ENCODE measurements at places on chromosomes 1 and 21.

DNA sequence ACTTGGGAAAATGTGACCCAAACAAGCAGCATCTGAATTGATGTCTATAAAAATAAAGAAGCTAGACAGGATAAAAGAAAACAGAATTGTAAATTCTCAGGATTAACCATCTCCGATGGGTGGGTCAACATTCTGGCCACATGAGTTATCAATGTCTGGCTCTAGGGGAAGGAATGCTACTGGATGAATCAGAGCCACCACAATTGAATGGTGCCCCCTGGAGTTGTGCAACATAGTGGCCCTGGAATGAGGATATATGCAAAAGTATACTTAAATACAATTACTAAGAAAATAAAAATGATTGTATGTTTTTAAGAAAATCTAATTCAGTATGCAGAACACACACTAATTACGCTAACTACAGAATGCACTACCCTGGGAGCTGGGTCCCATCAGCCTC lies 185.6 kb downstream of the TGFBR3 start:
- DNase-seq = peak; percentile 6

DNA sequence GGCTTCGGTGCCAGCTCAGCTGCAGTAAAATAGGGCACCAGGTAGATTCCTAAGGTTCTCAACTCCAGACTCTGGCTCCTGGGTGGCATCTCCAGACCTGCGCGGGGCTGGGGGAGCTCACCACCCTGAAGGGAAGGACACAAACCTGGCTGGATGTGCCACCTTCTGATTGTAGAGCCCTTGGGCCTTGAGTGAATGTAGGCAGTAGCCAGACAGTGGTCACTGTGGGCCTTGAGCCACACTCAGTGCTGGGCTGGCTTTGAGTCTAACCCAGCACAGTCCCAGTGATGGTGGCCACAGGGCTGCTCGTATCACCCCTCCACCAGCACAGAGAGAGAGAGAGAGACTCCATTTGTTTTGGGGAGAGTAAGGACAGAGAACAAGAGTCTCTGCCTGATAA lies 38.0 kb upstream of the SH3GLB1 start:
- DNase-seq = no peak

GRCh38 chr1:59750328-59751003 lies 64.3 kb upstream of the HOOK1 start:
- no peak for DNase-seq

DNA sequence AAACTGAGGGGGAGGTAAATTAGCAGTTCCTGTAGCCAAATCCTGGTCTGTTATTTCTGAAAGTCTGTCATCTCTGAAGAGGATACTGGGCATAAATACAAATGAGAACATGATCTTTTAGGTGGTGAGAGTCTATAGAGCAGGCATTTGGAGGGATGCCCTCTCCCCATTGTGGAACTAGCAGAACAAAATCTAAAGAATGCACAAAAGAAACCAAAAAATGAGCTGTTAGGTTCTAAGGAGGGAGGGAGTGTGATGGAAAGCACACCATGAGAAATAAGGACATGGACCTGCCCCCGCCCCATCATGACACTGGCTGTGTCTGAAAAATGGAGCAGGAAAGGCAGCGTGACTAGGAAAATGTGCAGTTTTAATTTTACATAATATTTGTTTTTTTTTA lies 262.0 kb downstream of the KIF26B start:
- no peak for DNase-seq

DNA sequence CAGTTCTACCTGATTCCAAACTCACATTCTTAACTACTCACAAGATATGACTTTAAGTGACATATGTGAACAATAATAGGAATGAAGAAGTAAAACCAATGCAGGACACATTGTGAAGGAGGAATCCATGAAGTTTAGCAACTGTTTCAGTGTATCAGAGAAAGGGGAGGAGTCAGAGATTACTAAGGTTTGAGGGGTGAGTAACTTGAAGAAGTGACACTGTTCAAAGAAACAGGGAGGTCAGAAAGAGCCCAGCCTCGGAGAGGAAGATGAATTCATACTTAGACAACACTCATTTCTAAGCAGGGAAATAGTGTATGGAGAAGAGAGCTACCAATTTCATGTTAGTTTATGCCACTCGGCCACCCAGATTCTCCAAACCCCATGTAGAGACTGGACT lies 28.2 kb upstream of the RPF1 start:
- DNase-seq = no peak

- no peak for DNase-seq
These were observed 248.8 kb upstream of the FOXD3 start for GRCh38 chr1:63073309-63074306.

DNA sequence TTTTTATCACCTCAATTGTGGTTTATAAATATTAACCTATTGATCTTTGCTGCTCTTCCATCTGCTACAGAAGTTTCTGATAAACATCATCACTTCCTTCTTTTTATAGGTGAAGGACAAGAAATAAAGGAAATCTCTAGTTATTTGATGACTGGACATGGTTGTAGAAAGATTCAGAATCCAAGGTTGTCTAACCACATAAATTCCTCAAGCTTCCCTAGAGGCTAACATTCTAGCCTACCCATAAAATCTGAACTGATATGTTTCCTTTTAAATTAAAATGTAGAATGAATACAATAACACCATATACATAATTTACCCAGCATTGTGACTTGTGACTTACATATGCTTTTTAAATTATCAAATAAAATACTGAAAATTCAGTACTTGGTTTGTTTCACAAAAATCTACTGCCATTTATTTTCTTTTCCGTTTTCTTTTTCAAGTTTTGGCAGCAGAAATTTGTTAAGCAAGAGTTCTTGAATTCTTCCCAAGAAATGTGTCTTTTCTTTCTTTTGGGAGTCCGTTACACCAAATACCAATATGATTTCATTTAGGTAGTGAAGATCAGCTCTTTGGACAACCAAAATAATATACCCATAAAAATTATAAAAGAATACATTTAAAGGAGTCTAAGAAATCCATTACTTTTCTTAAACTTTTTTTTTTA lies 513.2 kb upstream of the ADGRL2 start:
- DNase-seq = no peak

DNA sequence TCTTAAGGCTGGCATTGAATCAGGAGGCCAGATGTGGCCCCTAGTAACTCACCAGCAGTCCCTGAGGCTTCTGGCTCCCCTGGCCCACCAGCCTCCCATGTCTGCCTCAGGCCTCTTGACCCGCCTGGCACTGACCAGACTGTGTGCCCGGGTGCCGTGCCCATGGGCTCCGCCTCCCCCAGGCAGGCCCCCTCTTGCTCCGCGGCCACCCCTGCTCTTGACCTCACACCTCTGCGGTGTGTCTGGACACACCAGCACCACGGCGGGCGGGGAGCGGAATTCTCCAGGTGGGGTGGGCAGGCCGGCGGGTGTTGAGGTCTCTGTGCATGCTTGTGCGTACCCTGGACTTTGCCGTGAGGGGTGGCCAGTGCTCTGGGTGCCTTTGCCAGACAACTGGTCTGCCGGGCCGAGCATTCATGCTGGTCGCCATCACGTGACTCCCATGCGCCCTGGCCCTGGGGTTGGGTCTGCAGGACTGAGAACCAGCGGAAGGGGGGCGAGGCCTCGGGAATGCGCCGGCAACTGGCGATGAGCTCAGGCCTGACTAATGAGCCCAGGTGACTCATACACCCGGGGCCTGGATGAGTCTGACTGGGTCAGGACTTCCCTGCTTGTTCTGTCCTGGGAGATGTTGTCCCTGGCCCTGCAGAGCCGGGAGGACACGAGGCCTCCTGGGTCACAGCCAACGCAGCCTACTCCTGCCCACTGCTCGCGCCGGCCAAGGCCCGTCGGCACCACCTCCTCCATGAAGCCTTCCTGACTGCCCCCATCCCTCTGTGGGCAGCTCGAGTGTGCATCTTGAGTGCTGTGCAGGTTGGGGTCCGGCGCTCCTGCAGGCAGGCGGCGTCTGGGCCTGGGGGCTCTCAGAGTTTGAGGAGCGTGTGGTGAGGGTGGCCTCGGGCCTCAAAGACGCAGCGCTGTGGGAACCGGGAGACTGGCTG lies 22.6 kb downstream of the COL18A1 start:
- DNase-seq = peak; percentile 89

GRCh38 chr1:11831945-11832725 lies 15.4 kb downstream of the NPPA start:
- no peak for DNase-seq

DNA sequence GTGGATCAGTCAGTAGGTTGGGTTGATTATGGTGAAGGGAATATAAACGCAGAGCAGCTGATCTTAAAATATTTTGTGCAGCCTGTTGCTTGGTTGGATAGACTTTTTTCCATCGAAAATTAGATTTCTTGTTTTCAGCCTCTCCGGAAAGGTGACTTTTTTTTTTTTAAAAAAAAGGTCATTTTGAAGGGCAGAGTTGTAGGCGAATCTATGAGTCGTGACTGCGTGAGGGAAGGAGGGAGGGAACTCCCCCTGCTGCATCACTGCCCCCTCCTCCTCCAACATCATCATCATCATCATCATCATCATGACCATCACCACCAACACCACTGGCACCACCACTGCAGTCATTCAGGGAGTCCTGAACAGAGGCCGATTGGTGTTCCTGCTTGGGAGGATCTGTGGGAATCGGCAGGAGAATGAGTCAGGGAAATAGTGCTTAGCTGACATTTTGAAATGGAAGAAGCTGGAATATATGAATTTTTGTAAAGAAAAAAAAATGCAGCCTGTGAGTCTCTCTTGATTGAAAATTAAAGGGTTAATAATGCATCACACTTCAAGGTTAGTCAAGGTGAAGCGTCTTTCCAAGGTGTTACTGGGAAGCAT lies 1.2 kb downstream of the ATP1B1 start:
- peak; percentile 64 for DNase-seq

DNA sequence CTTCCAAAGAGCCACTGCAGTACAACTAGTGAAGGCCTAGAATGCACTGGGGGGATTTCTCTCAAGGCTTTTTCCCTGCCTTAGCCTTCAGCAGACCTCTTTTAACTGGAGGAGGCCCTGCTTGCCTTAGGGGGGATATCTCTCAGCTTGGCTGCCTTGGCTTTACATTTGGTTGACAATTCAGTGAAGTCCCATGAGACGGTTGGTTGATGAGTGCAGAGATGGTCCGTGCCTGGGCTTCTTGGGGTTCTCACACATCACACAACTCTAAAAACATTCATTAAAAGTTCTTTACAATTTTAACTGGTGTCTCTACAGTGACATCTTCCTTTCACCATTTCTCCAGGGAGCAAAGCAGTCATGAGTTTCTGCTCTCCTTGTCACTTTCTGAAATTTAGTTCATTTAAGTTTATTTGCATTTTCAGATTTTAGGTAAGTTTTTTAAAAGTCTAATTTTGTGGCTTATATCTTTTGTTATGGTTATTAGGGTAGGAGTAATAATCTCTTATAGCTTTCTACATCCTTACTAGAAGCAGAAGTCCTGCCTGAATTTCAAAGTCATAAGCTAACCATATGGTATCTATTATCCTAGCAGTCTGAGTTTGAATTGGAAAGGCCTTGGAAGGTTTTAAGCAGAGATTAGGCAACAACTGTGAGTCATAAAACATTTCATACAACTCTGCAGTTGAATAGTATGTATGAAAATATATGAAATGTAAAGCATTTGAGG lies 487.6 kb downstream of the DPYD start:
- no peak for DNase-seq

DNA sequence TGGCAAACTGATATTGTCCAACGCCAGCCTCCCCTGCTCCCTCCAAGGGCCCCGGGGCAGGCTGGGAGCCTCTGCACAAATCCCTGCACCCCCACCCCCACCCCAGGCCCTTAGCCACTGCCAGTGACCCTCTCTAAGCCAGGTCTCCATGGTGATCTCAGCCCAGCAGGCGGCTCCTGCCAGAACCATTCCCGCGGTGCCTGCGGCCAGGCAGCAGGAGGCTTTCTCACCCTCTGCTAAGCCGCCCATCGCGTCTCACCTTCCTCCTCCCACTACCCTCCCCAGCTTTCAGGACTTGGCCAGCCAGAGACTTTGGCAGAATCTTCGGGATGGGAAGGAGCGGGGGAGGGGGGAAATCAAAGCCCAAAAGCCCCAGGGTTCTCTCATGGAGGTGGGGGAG lies 46.8 kb upstream of the WASF2 start:
- no peak for DNase-seq

- no peak for DNase-seq
These were observed 396.6 kb downstream of the DPYD start for GRCh38 chr1:97524211-97524610.

DNA sequence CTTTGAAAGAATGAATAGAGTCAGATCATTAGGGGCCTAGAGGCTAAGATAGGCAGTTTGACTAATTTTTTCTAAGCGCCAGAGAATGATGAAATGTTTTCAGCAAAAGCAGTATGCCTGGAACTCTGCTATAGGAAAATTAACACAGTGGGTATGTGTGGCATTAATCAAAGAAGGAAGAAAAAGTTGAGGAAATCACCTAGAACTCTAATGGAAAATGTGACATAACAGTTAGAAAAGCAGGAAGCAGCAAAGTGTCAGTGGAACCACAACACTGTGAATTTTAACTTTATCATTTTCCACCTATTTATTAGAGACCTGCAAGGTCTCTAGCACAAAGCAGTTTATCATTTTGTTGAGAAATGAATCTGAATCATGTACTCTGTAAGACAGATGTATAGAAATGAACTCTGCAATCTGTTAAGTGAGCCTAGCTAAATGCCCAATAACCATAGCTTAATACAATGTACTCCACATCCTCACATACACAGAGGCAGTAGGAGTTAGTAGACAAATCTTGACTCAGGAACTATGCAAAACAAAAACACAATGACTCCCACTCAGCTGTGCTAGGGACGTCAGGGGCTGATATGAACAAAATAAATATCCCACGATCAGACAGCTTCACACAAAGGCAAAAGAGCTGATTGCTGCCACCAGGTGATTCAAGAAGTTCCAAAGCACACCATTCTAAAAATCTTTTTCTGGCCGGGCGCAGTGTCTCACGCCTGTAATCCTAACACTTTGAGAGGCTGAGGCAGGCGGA lies 500.7 kb upstream of the NFIA start:
- no peak for DNase-seq

GRCh38 chr1:94111879-94112278 lies 9.1 kb downstream of the ABCA4 start:
- DNase-seq = no peak

DNA sequence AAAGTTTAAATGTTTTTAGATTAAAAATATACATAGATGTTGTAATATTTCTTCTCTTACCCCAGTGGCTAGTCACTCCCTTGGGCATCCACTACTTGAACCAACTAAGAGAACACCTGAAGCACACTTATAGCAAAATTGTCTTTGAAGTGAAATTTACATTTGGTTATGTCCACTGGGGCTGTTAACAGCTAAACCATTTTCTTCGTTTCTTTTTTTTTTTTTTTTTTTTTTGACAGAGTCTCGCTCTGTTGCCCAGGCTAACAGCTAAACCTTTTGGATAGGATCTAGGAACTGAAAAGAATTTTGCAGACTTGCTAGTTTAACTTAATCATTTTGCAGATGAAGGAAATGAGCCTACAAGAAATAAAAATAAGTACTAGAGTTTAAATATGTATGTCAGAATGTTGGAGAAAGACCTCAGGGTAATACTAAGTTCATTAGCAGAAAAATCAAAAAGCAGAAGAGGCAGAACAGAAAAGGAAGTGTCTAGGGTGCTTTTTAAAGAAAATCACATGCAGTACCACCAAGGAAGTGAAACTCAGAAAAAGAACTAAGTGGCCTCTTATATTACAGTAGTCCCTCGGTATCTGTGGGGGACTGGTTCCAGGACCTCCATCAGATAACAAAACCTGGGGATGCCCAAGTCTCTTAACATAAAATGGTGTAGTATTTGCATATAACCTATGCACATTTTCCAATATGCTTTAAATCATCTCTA lies 11.8 kb downstream of the DRAM2 start:
- no peak for DNase-seq

Data from A549 (cell line).